ENCODE measurements at places on chromosomes 3 and 15. TPM values are rescaled to one million over a fixed set of nuclear protein-coding genes. Genes with fewer than 3 reads are reported as not detected.

The FRMD5 gene
- 0.66 TPM for total RNA-seq

The CDAN1 gene
- total RNA-seq: 8.8 TPM

The ARRDC4 gene
- 13.9 TPM for total RNA-seq

The KIF23 gene
- 1.6 TPM for total RNA-seq

The GPR156 gene
- 0.64 TPM for total RNA-seq

The TBC1D21 gene
- total RNA-seq: not detected

The XXYLT1 gene
- 7.2 TPM for total RNA-seq

The ARHGEF26 gene
- total RNA-seq: 20.2 TPM

The AMOTL2 gene
- total RNA-seq: 78.3 TPM

The IL20RB gene
- total RNA-seq: 1.6 TPM

The AP2M1 gene
- total RNA-seq: 240 TPM

The AQP9 gene
- 1.3 TPM for total RNA-seq

The GUCA1C gene
- not detected for total RNA-seq
